ENCODE measurements at places on chromosomes 7 and 10.
A peak's percentile ranks its signal among the peaks of the same experiment; 100 is the strongest.

DNA sequence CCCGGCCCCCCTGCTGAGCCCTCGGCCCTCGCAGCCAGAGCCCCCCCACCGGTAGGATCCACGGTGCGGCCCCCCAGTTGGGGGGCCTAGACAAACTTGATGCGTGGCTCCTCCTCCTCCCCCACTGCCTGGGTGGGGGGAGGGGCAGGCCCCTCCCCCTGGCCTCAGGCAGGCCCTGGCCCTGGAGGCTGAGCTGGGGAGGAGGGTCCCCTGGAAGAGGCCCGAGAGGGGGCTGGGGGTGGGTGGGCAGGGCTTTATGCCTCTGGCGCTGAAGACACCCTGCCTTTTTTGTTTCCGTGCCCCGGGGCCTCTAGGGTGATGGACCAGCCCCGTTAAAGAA lies 3.7 kb downstream of the VPS37D start:
- DNase-seq: no peak

- no peak for DNase-seq
These were observed 325.0 kb downstream of the PLXNA4 start for GRCh38 chr7:132251327-132251659.

- no peak for DNase-seq
These were observed 2.4 kb downstream of the UROS start for GRCh38 chr10:125820701-125821100.

DNA sequence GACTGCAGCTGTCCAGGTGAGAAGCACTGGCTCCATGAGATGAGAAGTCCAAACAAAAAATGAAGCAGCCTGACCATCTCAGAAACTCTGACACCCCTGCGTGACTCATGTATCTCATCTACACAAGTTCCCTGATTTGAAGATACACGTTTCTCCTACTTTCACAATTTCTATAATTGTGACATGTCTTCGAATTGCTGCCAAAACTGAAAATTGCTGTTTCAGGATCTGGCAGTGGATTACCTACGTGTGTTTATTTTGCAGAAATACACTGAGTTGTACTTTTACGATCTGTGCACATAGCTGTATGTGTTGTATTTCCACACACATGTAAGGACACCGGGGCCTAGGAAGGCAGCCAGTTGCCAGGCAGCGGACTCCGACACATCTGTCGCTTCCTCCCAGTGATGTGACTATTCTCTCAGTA lies 53.2 kb downstream of the LARP4B start:
- DNase-seq: no peak

DNA sequence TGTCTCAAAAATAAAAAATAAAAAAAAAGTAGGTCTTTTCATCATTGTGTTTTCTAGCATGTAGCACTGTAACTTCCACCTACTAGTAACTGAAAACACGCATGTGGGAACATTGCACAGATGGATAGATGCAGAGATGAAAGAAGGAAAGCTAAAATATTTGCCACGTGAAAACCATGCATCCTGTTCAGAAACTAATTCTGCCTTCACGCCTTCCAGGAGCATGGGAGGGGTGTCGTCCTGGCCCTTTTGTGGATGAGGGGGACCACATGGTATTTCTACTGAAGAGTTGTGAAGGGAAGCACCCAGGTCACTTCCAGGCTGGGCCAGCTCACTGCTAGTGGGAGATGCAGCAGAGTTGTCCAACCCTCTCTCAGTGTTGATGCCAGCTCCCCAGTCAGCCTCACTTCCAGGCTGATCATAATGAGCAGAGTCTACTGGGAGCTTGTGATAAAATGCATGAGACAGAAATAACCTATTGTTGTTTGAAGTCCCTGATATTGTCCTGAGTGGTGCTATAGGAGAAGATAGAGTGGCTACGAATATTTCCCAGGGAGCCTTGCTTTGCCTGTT lies 287.1 kb upstream of the CELF2 start:
- DNase-seq: no peak

- DNase-seq: no peak
These were observed 312.1 kb downstream of the SKIDA1 start for GRCh38 chr10:21213381-21213780.

DNA sequence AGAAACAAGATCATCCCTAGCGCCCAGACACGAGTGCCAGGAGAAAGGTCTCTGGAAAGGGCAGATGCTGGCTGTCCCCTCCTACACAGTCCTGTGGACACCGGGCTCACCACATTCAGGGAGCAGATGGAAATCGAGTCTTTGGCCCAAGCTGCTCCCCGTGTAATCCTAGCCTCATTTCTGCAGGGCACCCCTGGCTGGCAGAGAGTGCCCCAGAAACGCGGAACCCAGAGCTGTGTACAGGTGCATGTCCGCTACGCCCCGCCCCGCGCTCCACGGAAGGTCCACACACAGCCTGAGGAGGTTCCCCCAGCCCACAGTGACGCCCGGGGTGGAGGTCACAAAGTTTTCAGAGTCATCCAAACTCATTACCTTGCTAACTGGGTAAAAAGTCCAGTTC lies 202.8 kb downstream of the MAD1L1 start:
- DNase-seq: no peak

GRCh38 chr10:112421731-112422130 lies 25.0 kb downstream of the ZDHHC6 start:
- DNase-seq: no peak

DNA sequence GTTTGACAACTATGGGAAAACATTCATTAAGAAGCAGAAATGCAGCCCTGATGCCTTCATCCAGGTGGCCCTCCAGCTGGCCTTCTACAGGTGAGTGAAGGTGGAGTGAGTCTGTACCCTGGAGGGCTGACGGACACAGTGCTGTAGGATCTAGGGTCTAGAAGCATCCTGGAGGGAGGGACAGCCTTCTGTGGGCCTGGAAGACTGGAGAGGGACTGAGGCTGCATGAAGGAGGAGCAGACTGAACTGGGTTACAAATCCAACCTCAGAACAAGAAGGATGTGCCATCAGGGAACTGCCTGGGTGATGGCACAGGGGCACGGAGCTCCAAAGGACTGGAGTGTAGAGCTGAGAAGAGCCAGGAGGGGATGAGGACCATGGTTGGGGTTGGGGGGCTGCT lies 27.5 kb upstream of the C10orf53 start:
- no peak for DNase-seq

GRCh38 chr7:55365205-55365674 lies at the start of gene LANCL2:
LANCL2 (plus strand) TSS chr7:55365337; CDS start chr7:55366026, 689 bp downstream.
- peak; percentile 29 for DNase-seq

GRCh38 chr10:120671491-120671890 lies 179.7 kb upstream of the WDR11 start:
- DNase-seq: no peak

DNA sequence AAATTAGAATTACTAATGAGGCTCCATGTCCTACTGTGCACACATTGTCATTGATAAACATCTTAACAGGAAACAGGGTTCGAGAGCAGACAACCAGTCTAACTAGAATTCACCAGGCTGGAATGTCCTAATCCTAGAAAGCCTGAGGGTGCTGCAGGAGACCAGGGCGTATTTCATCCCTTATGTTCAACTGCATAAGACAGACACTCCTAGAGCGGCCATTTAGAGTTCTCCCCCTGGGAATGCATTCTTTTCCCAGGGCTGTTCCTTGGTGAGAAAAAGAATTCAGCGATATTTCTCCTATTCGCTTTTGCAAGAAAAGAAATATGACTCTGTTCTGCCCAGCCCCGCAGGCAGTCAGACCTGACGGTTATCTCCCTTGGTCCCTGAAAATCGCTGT lies 486.0 kb downstream of the REEP3 start:
- no peak for DNase-seq

DNA sequence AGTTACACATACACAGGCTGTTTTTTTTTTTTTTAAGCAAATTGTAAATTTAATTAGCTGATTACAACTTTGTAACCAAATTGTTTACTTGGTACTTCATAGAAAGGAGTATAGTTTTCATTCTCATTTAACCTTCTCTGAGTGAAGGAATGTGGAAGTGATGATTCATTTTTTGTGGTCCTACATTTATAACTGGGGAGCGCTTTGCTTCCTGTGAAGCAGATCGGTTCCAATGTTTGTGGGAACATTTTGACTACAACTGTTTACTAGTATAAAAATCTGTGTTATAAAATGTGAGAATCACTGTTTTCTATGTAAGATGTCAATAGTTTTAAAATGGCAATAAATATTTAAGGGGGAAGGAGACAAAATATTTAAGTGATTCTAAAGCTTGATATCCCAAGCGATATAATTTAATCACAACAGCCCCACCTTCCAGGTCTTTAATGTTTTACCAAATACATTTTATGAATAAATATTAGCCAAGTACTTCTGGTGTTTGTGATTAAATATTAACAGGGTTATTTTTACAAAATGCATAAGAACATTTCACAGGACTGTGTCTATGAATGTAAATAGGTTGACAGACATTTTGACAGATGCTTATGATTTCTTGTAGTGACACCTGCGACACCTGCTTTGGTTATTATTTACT lies 57.1 kb downstream of the NXPH1 start:
- DNase-seq: no peak

GRCh38 chr10:84608126-84608525 lies 279.7 kb downstream of the CCSER2 start:
- DNase-seq: no peak

GRCh38 chr7:39838326-39838725 lies 111.7 kb upstream of the CDK13 start:
- no peak for DNase-seq

DNA sequence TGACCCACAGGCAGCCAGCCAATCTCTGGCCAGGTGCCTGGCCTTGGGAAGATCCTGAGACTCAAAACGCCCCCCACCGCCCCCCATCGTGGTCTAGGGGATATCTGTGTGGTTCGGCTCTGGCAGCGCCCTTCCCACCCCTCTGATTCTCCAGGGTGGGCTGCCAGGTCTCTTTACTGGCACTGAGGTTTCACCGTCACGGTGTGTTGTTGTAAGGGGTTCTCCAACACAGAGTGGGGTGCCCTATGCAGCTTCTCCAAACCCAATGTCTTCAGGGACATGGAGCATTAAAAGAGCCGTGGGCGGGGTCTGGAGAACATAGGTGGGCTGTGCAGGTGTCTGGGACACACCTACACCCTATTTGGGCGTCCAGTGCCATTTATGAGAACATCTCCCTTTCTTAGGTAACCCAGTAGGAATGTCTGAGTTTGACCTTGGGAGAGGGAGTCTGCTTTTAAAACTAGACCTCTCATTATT lies 1.5 kb downstream of the MAFK start:
- DNase-seq: no peak

DNA sequence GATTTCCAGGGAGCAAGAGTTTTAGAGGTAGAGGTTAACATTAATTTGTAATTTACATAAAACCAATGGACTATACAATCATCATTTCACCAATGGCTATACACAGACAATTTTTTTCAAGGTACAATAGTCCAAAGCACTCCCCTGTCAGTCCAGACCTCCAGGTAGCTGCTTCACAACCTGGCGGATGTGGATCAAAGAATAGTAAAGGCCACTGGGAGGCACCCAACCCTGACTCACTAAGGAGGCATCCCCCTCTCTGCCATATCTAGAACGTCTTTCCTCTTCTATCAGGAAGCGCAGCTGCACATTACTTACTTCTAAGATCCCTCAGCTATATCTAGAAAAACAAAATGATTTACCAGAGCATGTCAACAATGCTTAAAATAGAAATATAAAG lies 217.7 kb upstream of the AOAH start:
- DNase-seq: no peak

DNA sequence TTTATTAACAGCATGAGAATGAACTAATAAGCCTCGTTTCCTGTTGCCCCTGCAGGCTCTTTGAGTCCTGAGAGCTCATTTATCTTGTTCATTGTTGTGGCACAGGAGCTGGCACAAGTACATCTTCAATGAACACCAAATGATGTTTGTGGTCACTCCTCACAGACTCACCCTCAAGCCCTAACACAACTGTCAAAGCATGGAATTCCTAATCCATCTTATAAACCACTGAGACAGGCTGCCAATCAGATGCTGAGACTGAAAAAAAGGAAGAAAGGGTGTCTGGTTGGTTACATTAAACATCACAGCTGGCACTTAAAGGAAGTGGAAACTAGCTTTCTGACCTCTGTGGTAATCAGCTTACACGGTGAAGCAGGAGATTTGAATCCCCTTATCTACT lies 7.7 kb upstream of the CCDC172 start:
- no peak for DNase-seq

DNA sequence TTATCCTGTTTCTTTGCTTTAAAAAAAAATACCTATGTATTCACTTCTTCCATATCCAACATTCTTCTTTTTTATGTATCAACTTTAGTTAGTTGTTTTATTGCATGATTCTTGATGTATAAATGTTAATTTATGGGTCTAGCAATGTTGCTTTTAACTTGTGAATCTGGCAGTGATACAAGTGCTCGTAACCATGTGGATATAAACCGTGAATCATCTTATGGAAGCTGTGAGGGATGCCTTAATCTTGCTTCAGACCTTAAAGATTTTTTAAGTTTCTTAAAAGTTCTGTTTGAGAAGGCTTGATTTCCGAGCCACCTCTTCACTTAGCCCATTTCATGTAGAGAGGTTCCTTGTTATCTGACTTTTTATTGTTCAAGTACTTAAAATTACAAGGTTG lies 25.9 kb downstream of the HELLS start:
- no peak for DNase-seq

DNA sequence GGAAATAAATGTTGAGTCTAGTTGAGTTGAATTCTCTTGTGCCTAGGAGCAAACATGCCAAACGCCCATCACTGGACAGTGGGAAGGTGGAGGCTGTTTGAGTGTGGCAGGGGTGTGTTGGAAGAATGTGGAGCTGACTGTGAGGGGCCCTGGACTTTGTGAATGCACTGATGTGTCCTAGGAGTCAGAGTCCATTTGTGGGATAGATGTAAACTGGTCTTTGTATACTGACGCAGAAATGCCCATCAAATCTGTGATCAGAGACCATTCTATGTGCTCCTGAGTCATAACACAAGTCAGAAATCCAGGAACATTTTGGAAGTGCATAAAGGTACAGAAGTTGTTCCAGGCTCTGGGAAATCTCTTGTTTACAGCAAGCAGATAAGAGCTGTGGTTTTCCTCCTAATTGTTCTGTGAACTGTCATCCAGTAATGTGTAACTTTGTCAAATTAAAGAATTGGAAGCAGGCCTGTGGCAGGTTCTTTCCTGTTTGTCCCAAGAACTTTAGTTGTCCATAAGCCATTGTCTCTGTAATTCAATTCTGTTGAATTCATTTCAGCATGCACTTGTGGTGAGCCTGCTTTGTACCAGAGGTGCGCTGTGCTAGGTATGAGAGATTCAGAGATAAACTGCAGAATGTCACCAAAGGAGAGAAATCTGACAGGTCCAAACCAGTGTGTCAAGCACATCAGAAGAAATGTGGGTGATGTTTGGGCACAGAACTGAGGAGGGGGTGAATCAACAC lies 7.6 kb downstream of the PRXL2A start:
- DNase-seq: no peak

DNA sequence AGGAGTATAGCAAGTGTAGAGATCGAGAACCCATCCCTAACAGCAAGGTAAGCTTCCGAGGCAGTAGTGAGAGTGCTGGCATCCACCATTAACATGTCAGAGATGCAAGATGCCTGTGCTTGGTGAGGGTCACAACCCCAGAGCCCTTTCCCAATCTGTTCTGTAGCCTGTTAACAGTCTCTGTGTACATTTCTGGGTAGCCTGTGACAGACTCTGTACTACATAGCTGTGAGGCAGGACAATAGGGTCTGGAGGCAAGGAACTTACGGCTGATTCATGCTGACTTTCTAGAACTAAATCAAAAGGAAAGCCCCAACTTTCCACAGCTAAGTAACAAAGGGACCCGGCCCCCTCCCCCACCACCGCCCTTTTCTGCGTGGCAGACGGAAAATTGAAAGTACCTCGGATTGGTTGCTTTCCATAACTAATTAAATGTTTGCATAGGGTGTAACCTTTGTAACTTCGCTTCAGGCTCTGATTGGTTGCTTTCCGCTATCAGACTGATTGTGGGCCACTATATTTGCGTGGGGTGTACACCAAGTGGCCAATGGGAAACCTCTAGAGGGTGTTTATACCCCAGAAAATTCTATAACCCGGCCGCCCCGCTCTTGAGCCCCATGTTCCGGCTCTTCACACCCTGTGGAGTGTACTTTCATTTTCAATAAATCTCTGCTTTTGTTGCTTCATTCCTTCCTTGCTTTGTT lies 1.4 kb upstream of the TMEM168 start:
- no peak for DNase-seq

Data from activated naive CD4-positive, alpha-beta T cell (primary cell).